ENCODE measurements at places on chromosomes 13 and 19.

- peak; percentile 34 for DNase-seq
Observed at GRCh38 chr13:62292714-62293480, 877.2 kb upstream of the PCDH20 start.

DNA sequence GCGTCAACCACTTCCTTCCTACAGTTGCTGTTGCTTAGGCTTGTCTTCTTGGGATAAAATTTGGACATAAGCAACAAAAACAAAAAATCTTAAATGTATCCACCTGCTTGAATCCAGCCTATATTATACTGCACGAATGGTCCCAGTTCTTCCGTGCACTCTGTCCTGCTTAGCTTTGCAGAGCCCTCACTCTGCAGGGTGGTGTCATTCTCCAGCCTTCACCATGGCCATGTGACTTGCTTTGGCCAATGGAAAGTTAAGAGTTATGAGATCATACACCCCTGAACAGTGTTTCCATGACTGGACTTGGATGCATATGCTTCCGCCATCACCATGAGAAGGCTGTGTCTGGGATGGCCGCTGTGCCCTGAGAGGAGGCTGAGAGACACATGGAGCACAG, 27.4 kb upstream of the SACS start:
- DNase-seq: no peak

DNA sequence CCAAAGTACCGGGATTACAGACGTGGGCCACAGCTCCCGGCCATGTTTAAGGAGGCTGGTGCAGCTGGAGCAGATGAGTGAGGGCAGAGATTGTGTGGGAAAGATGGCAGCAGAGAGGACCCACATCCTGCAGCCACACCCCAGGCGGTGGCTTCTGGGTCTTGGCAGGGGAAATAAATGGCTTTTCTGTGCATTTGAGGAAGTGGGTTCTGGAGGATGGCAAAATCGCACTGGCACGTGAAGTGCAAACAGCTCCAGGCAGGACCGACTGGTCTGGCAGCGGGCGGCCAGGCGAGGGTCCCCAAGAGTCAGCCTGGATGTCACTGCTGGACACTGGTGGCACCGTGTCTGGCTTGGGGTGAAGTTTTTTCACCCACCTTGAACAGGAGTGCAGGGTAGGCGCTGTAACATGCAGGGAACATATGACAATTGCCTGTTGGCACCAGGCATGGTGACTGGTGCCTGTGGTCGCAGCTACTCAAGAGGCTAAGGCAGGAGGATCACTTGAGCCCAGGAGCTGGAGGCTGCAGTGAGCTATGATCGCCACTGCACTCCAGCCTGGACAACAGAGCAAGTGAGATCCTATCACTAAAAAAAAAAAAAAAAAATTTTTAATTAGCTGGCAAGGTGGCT, 8.4 kb downstream of the B3GNT3 start:
- DNase-seq: no peak

GRCh38 chr13:75550159-75550567, 572 bp downstream of the UCHL3 start:
- peak; percentile 78 for DNase-seq

GRCh38 chr19:21482863-21483276, 22.5 kb upstream of the ZNF429 start:
- peak; percentile 46 for DNase-seq

DNA sequence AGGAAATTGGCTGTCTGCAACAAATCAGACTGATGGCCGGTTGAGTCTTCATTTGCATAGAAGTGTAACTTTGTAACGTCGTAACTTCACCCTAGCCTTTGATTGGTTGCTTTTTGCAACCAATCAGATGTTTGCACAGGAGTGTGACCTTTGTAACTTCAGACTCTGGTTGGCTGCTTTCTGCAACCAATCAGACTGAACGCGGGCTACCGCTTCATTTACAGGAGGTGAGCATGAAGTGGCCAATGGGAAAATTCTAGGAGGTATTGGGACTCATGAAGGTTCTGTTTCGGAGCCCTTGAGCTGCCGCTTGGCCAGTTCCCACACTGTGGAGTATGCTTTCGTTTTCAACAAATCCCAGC, 441 bp upstream of the ZNF559 start:
- DNase-seq: peak; percentile 21

GRCh38 chr19:35557539-35558399, 5.7 kb downstream of the ATP4A start:
- DNase-seq: peak; percentile 96

- DNase-seq: no peak
Observed at GRCh38 chr13:46181840-46182490, at the start of gene LCP1. LCP1 (minus strand) TSS chr13:46182177; CDS start chr13:46159662, 22,515 bp downstream.

DNA sequence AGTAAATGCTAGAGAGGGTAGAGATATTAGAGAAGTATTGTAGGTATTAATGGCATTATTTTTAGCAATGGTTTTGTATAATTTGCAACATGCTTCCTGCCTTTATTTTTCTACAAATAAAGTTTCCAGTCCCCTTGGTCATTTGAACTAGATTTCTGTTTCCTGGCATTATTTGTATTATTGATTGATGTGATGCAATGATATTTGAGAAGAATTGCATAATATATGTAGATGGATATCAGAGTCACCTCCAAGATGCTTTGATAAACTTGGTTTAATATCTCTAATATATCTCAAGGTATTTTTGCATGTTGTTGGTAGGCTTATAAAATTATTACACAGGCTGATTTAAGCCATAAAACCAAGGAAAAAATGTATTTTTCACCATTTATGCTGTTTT, 1054.5 kb downstream of the SLITRK1 start:
- no peak for DNase-seq

GRCh38 chr19:14035706-14036105, 4.1 kb downstream of the IL27RA start:
- no peak for DNase-seq

DNA sequence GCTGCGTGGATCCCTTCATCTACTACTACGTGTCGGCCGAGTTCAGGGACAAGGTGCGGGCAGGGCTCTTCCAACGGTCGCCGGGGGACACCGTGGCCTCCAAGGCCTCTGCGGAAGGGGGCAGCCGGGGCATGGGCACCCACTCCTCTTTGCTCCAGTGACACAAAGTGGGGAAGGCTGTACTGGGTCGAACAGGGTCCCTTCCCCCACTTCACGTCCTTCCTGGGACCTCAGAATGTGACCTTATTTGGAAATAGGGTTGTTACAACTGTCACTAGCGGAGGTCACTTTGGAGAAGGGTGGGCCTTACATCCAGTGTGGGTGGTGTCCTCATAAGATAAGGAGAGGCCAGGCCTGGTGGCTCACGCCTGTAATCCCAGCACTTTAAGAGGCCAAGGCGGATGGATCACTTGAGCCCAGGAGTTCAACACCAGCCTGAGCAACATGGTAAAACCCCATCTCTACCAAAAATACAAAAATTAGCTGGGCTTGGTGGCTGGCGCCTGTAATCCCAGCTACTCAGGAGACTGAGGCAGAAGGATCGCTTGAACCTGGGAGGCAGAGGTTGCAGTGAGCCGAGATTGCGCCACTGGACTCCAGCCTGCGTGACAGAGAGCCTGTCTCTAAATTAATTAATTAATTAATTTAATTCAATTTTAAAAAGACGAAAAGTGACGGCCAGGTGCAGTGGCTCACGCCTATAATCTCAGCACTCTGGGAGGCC, 1.8 kb downstream of the F2RL3 start:
- no peak for DNase-seq

- DNase-seq: no peak
Observed at GRCh38 chr13:100837631-100838030, 163.0 kb upstream of the TMTC4 start.

- DNase-seq: peak; percentile 39
Observed at GRCh38 chr19:19106056-19106551, 32.2 kb downstream of the TMEM161A start.

GRCh38 chr13:23743278-23744076, 145.7 kb downstream of the MIPEP start:
- no peak for DNase-seq

DNA sequence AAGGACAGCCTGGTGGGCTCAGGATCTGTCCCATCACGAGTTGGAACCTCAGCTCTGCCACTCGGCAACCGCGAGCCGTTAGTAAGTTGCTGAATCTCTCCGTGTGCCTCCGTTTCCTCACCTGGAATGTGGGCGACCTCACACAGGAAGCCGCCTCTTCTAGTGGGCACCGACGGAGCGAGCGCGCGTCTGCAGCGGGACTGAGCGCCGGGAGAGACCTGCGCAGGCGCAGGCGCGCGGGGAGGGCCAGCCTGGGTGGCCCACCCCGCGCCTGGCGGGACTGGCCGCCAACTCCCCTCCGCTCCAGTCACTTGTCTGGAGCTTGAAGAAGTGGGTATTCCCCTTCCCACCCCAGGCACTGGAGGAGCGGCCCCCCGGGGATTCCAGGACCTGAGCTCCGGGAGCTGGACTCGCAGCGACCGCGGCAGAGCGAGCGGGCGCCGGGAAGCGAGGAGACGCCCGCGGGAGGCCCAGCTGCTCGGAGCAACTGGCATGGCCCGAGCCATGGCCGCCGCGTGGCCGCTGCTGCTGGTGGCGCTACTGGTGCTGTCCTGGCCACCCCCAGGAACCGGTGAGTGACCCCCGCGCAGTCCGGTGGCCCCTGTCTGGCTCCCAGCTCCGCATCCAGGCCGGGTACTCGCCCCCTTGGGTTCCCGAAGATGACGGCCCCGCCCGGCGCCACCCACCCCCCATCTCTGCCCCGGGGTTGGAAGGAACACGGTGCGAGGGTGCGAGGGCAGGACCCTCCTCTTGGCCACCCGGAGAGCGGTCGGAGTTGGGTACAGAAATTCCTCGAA, at the start of gene PVR:
Gene PVR (plus strand): TSS at position 306 of the 797 bp plus-strand sequence. CDS start 187 bp downstream, at position 493.
- peak; percentile 90 for DNase-seq

DNA sequence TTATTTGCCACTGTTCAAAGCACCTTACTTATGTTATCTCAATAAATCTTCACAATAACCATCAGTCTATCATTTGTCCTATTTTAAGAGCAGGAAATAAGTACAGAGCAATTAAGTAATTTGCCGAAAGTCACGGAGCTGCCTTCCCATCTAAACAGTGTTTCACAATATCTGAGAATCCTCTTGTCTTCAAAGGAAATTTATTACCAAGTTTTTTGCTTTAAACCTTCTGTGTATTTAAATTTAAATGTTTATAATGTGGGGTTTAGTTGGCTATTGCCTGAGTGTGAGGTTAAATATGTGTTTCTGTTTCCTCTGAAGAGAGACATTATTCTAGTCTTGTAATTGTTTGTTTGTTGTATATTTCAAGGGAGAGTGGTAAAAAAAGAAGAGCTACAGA, 633.1 kb downstream of the EFNB2 start:
- no peak for DNase-seq

- peak; percentile 66 for DNase-seq
Observed at GRCh38 chr19:12872941-12873890, 8.0 kb downstream of the DNASE2 start.

DNA sequence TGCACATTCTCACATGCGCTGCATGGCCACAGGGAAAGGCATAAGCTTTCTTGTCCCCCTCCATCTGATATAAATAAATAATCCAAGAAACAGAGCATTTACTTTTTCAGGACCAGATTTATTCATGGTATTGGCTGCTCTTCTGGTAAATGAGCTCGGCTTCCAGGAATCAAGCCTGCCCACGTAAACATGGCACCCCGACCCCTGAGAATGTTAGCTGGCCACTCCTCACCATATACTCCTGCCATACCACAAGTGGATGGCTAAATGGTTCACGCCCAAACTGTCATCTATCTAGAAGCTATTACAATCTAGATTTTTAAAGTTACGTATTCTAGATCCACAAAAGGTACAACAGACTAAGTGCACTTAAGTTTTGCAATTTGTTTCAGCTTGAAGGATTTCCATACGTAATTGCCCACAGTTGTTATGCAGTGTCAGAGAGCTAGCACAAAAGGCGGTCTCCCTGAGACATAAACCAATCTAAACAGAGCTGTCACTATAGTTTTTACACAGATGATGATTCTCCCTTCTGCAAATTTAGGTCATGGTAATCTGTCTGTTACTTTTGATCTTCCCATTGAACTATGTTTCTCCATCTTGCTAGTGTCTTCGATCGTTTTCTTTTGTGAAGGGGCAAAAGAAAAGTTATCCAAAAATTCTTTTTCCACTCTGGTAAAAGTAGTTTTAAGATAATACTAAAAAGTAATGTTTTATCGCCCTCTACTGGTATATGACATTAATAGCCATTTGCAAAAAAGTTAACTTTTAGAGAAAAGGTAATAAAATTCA, 16.2 kb upstream of the FOXO1 start:
- DNase-seq: no peak

- DNase-seq: no peak
Observed at GRCh38 chr13:72127031-72127430, 260.0 kb upstream of the DACH1 start.

DNA sequence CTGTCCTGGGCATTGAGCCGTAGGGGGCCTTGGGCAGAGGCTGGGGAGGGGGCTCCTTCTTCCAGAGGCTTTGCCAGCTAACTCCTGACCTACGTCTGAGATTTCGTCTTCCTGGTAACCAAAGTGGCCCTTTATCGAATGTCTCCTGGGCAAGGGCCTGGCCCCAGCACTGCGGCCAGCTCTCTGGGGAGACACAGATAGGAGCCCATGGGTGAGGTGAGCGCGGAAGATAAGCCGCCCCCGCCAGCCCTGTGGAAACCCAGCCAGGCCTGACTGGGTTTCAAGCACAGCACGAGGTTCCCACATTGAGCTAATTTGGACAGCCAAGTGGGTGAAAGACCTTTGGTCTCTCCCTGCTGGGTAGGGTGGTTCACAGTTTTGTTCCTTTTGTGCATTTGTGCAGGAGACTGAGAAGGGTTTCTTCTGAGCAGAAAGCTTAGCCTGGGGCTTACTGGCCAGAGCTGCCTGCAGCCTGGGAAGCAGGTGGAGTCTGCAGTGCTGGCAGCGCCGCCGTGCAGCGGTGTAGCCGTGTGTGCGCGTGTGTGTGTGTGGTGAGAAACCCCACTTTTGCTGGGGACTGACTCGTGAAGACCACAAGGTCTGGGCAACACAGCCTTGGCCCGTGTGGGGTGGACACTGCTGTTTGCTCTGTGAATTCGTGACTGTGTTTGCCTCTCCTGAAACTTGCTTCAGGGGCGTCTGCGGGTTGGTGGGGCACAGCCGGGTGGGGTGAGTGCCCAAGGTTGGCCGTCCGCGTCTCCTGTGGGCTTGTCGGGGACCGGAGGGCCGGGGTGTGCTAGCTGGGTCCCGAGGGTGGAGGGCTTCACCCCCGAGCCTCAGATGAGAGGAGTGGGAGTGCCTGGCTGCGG, 2.5 kb downstream of the BSG start:
- DNase-seq: no peak

- DNase-seq: no peak
Observed at GRCh38 chr13:114025714-114026431, 52.0 kb upstream of the C13orf46 start.

DNA sequence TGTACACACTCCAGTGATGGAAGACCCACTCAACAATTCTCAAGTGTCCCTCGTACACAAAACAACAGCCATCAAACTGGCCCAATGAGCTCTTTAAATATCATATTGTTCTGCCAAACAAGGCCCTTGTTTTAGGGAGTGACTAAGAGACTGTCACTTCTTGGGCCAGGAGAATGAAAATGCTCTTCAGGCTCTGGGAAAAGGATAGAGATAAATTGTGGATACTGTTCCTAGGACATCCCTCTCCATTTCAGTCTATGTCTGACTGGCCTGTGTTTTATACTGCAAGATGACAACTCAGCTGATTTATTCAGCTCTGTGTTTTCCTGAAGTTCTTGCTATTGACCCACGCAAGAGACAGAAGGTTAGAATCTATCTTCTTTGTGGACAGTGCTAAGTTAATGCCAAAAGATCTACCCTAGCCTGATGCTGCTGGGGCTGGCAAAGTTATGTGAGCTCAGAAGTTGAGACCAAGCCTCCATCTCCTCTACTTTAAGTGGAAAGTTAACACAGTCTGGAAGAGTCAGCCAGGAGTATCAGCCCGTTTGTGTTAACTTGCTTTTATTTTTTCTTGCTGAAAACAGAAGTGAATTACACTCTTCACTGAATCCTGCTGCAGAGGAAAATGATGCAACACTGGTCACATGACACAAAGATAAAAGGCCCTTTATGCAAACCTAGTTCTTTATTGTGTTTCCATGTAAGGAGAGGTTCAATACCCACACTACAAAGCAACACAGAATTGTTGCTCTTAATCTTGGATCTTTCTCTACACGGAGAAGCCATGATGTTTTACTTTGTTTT, 14.6 kb downstream of the FRY start:
- no peak for DNase-seq

All from HEK293T (cell line).